Common myeloid progenitor, CD34-positive (primary cell): ENCODE measurements at places on chromosomes 5 and 9.

DNA sequence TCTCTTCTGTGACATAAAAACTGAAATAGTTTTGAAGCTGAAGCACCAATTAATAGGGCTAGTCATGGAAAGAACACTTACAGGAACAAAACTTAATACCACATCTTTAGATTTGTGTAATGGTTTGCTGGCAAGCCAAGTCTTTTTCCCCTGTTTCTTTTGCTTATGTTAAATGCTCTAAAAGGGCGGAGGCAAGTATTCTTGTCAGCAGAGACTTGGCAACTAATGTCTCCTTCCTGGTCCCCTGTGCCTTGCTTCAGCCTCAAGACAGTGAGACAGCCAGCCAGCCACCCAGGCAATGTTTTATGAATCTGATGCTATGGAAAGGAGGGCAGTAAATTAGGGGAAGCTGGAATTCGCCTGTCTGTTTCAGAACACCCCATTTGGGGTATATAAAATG, 45.7 kb downstream of the PRRC1 start:
- no peak overlapping the region for H3K4me3 ChIP-seq
- no peak overlapping the region for H3K27ac ChIP-seq
- H3K27me3 ChIP-seq = no peaks in the 10 kb centered on the region
- peaks cover 19% of the 10 kb centered on the region for H3K4me1 ChIP-seq

- no peak for DNase-seq
- H3K27me3 ChIP-seq = no peaks in the 10 kb centered on the region
- no peaks in the 10 kb centered on the region for H3K36me3 ChIP-seq
Measured at GRCh38 chr9:19423163-19423562, 14.4 kb downstream of the ACER2 start.

- H3K27ac ChIP-seq = no peak overlapping the region
- no peaks in the 10 kb centered on the region for H3K4me1 ChIP-seq
- no peaks in the 10 kb centered on the region for H3K27me3 ChIP-seq
Measured at GRCh38 chr5:15001517-15001916, 129.9 kb upstream of the ANKH start.

DNA sequence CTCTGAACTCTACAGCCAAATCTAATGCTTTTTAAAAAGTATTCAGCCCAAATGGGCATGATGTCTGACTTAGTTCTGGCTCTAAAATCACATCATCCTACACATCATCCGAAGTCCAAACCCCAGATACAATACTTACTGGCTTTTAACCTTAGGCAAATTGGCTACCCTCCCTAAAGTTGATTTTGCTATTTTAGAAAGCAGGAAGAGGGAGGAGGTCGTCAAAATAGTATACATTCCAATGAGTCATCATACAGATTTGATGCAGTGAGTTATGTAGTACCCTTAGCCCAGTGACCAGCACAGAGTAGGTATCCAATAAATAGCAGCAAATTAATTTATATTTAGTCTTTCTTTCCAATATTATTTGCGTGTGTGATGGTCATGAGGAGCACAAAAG, 582.0 kb upstream of the TUSC1 start:
- no peaks in the 10 kb centered on the region for H3K27me3 ChIP-seq
- H3K36me3 ChIP-seq = no peaks in the 10 kb centered on the region
- no peak overlapping the region for H3K4me3 ChIP-seq
- no peaks in the 10 kb centered on the region for H3K4me1 ChIP-seq
- no peak for DNase-seq

DNA sequence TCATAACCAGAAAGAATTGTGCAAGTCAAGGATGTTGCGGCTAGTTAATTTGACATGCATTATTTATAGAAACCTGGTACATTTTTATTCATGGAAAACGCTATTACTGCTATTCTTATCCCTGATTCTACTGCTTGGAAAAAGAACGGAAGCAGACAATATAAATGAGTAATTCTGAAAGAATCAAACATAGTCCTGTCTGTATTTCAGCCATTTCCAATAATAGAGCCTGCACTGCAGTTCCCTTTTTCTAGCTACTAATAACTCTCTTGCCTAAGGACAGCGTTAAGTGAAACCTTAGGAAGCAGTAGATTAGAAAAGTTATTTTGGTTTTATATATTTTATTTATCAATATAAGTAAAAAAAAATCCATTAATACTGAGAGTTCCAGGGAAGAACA, 414.9 kb downstream of the CYLC2 start:
- H3K27me3 ChIP-seq = no peaks in the 10 kb centered on the region
- no peak overlapping the region for H3K27ac ChIP-seq
- no peak overlapping the region for H3K4me3 ChIP-seq

GRCh38 chr5:43389679-43390329, 22.4 kb downstream of the CCL28 start:
- no peaks in the 10 kb centered on the region for H3K27me3 ChIP-seq
- DNase-seq = peak; percentile 91
- H3K4me1 ChIP-seq = no peaks in the 10 kb centered on the region
- H3K36me3 ChIP-seq = no peaks in the 10 kb centered on the region
- no peak overlapping the region for H3K4me3 ChIP-seq

DNA sequence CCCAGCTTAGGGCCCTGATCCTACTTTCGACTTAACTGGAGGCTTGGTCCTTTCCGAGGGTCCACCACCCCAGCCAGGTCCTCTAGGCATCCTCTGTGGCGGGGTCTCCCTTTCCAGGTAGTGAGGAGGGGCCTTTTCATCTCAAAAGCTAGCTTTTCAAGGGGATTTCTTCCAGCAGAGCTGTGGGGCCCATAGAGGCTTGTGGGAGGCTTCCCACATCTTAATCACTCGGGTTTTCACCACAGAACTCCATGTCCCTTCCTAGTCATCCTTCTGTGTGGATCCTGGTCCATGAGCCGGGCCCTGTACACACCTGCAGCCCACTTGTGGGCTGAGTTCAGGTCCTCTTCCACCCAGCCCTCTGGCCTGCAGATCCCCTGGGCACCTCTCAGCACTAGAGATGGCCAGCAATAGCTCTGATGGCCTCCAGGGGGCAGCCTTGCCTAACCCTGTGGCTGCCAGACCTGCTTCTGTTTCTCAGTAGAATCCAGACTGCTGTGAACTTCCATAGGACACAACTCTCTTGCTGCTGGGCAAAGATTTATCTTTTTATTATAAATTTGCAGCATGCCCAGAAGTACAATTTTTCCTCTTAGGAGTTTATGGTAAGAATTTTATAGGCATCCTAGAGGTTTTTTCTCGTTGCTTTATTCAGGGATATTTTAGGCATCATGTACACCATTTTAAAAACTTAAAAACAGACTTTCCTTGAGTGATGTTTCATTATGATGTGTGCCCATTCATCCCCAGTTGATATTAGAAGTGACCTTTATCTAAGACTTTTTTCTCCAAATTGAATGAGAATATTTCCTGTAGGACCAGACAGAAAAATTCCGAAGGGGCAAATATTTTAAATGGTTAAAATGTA, 208.9 kb downstream of the TRIO start:
- no peak overlapping the region for H3K27ac ChIP-seq
- peak; percentile 67 for DNase-seq
- no peaks in the 10 kb centered on the region for H3K27me3 ChIP-seq
- H3K4me1 ChIP-seq = no peaks in the 10 kb centered on the region
- no peaks in the 10 kb centered on the region for H3K36me3 ChIP-seq

DNA sequence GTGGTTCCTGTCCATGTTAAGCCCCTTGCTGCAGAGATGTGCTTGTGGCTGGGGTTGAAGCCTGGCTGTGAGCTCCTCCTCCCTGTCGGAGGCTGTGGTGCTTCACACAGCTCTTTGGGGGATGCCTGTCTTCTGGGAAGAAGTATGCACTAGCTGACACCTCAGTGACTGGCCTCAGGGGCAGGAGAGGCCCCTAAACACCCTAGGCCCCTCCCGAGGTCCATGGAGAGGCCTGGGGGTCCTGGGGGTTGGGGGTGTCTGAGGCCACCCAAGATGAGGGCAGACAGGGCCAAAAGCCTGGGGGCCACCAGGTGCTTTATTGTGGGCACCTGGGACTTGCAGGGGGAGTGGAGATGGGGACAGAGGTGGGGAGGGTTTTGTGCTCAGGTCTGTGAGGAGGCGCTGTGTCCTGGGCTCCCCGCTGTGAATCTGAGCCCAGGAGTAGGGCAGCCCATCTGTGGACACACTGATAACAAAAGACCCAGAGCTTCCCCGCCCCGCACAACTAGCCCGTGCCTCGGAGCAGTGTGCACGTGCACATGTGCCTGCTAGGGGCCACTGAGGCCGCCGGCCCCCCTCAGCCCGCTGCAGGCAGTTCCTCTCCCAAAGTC, 92.0 kb downstream of the PHF2 start:
- no peak for DNase-seq
- no peaks in the 10 kb centered on the region for H3K4me1 ChIP-seq
- no peak overlapping the region for H3K27ac ChIP-seq
- no peaks in the 10 kb centered on the region for H3K27me3 ChIP-seq
- no peak overlapping the region for H3K4me3 ChIP-seq
